ENCODE measurements at places on chromosomes 3 and 15.

DNA sequence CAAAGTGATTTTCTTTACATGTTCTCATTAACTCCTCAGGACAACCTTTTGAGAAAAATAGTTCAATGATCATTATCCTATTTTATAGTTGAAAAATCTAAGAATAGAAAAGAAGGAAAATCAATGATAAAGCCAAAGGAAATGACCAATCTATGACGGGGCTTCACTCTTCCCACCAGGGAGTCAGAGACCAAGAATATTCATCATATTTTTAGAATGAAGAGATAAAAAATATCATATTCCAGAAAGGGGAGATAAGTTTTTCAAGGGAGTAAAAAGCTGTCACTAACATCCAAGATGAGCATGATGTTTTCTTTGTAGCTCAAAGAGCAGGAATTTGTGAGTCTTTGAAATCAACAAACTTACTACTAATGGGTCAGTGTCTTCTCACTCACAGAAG is 71.5 kb upstream of the LPP start:
- no peak for DNase-seq

- DNase-seq, result no peak
These were observed 692 bp upstream of the C15orf39 start for GRCh38 chr15:75200765-75201615.

- no peak for DNase-seq
These were observed 88.2 kb downstream of the RPL39L start for GRCh38 chr3:187051066-187051465.

- DNase-seq, result no peak
These were observed 80.9 kb downstream of the FRMD4B start for GRCh38 chr3:69305011-69305410.

DNA sequence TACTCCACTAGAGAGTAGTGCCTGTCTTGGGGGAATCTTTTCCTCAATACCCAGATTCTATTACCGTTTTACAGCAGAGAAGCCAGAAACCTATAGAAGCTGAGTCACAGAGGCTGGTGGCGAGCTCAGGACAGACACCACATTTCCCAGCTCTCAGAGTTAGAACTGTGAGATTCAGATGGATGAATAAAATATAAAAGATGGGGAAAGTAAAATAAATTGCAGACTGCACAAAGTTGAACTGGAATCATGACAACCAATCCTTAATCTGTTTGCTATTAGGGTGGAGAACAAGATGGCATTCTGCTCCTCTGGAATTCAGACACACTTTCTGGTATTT is 40.5 kb upstream of the CMSS1 start:
- DNase-seq, result peak; percentile 39
